Activated B cell treated with CpG ODN at 0.5 μM for 24 hours (primary cell): ENCODE measurements at places on chromosomes 1 and 21. TPM values are rescaled to one million over a fixed set of nuclear protein-coding genes. Genes with fewer than 3 reads are reported as not detected.

The TAS1R1 gene
- not detected in 2 replicates for total RNA-seq

The ENAH gene
- total RNA-seq, result 1.2 and 1.4 TPM in 2 replicates

The COA7 gene
- total RNA-seq, result 23.5 and 23.6 TPM in 2 replicates

The UBL4B gene
- total RNA-seq, result not detected in 2 replicates

The OR10J1 gene
- not detected in 2 replicates for total RNA-seq

The TMOD4 gene
- 3.8 and 4.4 TPM in 2 replicates for total RNA-seq

The IGSF21 gene
- total RNA-seq, result not detected in 2 replicates

The MAP3K21 gene
- total RNA-seq, result 1.5 TPM in 2 replicates

The LHX8 gene
- not detected in 2 replicates for total RNA-seq

The RHEX gene
- 30.4 and 34.8 TPM in 2 replicates for total RNA-seq

DNA sequence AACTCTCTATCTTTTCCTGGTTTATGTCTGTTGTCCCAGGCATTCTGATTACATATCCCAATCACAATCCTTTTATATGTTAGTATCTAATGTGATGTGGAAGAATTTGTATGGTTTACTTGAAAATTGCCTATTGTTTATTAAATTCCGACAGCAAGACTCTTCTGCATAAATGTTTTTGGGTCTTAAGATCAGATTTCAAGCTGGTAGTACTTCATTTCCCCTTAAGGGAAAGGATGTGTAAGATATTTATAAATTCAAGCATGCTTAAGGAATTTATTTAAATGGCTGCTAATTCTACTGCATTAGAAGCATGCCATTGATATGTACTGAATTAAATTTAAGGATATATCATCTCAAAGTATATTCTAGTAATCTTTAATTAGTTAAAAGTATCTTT lies 20.4 kb upstream of the GPR88 start:
- no peak for DNase-seq

DNA sequence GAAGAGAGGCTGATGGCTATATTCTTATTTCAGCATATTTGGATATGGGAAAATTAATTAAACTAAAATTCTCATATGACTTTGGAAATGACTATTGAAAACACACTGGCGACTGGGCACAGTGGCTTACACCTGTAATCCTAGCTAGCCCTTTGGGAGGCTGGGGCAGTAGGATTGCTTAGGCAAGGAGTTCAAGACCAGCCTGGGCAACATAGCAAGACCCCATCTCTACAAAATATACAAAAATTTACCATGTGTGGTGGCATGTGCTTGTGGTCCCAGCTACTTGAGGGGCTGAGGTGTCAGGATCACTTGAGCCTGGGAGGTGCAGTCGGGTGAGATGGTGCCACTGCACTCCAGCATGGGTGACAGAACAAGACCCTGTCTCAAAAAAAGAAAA lies 26.2 kb downstream of the HS2ST1 start:
- no peak for DNase-seq

DNA sequence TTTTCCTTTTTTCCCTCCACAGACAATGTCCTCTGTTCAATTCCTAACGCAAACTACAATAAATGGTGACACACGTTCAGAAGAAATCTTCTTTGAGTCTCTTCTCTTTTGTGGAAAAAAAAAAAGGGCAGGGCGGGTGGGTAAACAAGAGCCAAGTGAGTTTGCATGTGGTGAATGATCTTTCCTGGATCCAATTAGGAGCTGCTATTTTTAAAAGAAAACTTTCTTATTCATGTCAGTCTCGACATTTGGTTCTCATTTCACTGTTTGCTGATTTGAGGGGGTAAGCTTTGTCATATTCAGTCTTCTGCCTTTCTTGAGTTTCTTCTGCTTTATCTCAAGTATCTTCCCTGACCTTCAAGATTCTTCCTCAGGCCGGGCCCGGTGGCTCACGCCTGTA lies 29.2 kb upstream of the KIF1B start:
- no peak for DNase-seq

DNA sequence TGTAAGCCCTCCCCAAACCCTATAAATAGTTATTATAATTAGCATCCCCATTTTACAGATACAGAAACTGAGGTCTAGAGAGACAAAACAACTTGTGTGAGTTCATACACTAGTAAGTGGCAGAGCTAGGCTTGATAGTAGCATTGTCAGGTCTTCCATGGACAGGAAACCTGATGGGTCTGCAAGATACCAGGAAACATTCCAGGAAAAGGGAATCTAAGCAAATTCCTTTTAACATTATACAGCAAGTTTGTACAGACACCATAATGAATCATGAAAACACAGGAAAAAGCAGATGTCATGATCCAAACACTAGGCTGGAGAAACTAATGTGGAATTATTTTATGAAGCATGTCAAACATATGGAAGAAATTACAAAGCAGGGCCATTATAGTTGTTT lies 89.1 kb upstream of the KCNK2 start:
- no peak for DNase-seq

GRCh38 chr1:45772971-45773370 lies 22.5 kb upstream of the IPP start:
- no peak for DNase-seq

GRCh38 chr1:107785496-107786202 lies 179.3 kb downstream of the VAV3 start:
- no peak for DNase-seq

DNA sequence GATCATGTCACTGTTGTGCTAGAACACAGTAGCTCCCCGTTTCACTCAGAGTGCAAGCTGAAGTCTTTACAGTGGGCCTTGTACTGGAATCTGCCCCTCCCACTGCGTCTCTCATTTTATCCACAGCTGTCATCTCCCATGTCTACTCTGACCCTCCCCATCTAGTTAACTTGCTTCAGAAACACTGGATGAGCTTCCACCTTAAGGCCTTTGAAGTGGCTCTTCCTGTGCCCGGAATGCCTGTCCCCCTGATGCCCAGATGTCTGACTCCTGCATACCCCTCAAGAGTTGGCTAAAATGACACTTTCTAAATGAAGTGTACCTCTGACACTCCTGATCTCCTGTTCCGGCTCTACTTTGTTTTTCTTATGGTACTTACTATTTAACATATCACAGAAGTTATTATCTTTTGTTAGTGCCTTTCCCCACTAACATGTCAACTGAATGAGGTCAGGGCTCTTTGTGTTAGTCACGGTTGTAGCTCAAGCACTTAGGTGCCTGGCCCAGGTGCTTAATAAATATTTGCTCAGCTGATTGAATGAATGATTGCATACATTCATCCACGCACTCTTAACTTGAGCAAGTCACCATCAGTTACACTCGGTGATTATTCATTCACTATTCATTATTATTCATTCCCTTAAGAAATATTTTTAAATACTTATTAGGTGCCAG lies 13.3 kb downstream of the ARV1 start:
- no peak for DNase-seq

DNA sequence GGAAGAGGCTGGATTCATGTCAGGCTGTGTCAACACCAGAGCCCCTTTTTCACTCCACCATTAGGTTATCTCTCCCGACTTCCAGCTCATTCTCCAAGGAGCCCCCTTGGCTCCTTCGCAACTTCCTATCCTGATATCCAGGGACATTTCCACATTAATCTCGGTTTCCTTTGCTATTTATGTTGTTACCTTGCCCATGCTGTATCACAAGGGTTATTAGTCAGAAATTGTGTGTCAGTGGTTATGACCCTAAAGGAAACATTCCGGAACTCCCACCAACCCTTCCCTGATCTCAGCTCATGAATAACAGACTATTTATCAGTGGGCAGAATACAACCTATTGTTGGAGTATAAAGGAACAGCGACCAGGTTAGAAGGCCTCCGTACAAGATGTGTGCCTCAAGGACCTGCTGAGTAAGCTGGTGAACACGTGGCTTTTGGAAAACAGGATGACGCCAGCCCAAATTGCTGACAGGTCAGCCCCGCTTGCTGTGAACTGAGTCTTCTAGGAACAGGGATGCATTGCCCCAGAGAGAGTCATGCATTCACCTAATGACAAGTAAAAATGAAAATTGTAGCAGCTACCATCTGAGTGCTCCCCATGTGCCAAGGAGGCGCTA lies 121.5 kb downstream of the PLPP3 start:
- no peak for DNase-seq

- no peak for DNase-seq
Measured at GRCh38 chr1:220182656-220183055, 88.7 kb downstream of the IARS2 start.

- DNase-seq, result no peak
Measured at GRCh38 chr1:65407877-65408276, 12.6 kb upstream of the LEPR start.

DNA sequence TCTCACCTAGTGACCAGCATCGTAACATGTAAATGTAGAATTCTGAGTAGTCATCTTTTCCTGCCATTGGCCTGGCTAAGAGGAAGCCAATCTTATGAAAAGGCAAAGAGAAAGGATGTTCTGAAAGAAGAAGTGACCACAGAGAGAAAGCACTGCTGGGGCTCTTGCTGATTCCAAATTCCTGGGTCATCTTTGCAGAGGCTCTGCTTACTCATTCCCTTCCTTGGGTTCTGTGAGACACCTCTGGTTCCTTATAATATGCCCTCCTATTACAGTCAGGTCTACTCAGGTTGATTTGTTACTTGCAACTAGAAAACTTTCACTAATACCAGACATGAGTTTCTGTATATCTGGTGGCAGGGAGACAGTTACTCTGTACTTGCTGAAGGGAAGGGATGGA lies 198.8 kb upstream of the C8B start:
- DNase-seq, result no peak

DNA sequence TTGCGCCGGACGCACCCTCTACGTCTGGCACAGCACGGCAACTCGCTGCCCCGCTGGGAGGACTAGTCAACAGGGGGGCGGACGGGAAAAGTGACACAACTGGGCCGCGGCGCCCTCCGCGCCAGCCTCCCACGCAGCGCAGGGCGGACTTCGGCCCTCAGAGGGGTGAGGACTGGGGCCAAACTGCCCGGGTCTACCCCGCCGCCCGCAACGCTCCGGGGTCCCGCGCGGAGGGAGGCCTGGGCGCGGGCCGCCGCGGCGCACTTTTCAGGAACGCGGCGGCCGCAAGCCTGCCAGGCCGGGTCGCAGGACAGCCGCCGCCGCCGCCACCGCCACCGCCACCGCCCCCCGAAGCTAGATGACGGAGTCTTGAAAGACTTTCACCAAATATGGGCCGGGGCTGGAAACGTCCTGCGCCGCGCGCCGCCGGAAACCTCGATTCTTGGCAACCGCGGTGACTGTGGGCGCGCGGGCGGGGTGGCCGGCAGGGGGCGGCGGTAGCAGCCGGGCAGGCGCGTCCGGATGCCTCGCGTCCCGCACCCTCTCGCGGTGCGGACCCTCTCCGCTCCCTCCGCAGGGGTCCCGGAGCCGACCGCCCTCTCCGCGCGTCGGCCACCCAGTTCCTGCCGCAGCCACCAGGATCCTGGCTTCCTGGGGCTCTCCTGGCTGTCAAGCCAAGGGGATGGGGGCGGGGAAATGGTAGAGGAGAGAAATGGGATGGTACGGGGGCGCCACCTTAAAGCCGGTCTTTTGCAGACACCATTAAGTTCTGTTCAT lies 3.7 kb upstream of the CCN1 start:
- peak; percentile 42 for DNase-seq

DNA sequence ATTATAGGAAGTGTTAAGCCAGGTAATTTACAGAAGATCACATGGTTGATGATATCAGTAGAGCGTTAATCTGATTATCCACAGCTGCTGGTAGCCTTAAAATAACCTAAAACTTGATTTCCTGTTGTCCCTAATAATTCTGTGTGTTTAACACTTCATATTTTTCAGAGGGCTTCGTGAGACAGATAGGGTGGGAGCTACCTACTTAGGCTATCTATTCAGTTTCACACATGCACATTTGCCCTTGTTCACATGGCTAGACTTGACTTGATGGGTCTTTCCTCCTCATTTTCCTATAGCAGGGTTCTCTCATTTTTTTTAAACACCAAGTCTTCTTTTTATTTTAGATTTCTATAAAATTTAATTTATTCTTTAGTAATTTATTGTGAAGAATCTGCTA lies 11.0 kb downstream of the BACH1 start:
- DNase-seq, result no peak
